NB4 (cell line): ENCODE measurements at places on chromosomes 5 and 9.
A peak's percentile ranks its signal among the peaks of the same experiment; 100 is the strongest.

DNA sequence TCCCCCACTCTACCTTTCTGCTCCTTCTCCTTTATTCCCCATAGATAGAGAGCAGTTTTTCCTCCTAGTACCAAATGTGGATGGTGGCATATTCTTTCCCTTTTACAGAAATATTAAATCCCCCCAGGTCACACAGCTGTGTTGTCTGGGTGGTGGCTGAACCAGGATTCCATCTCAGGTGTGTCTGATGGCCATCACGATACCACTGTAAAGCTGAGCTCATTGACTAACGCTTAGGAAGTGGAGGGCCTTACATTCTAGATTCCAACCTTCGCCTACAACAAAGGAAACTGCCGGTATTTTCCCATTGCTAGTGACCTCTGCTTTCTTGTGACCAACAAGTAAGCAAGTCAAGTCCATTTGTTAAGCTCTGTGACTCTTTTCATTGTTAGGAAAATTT, 131.9 kb upstream of the KLF4 start:
- no peak for DNase-seq

DNA sequence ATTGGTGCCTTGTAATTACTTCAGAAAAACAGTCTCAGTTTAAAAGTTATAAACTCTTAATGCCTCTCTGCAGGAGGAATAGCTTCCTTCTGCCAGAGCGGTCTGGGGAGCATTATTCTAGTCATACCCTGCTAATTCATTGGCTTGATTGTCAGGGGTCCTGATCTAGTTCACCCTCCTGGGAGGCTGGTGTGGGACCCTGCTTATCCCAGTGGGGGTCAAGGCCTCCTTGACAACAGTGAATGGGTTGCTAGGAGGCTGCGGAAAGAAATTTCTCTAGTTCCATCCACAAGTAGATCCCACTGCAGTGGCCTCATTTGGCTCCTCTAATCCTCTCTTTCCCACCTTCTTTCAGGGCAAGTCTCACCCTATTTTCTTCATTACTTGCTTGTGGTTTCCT, 105.7 kb downstream of the TMC1 start:
- DNase-seq = no peak

DNA sequence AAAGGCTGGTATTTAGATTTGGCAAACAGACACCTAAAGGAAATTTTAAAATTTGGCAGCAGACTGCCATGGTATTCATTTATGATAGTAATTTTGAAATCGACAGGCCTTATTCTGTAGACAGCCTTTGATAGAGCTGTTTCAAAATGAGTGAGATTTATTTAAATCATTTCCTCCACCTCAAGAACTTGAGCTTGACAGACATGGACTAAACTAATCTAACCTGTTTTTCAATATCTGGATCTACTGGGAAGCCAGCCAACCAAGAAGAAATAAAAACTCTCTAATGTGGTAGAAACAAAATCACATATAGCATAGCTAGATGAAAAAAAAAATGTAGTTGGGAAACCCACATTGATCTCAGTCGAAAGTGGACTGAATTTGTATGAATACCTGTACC, 56.9 kb upstream of the RASA1 start:
- DNase-seq = no peak

- DNase-seq = no peak
These were observed 23.3 kb downstream of the CLPTM1L start for GRCh38 chr5:1321576-1321975.

GRCh38 chr5:95163079-95163478, 121.8 kb downstream of the MCTP1 start:
- no peak for DNase-seq

DNA sequence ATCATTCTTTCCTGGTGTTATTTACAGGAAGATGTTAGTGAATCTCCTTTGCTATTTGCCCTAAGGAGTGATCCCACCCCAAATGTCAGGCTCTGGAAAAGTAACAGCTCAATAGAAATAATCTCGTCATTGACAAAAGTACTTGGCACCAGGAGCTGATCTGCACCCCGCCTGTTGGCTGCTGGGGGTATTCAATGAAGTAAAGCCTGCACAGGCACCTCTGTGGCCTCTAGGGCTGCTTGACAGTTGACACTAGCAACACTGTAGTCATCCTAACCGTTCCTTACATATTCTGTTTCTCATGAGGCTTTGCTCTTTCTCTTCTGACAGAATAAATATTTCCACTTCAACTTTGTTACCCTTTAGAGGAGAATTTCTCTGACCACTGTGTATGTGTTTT, 103.4 kb downstream of the DOCK2 start:
- no peak for DNase-seq

- DNase-seq = no peak
These were observed 43.1 kb downstream of the PDE6A start for GRCh38 chr5:149901511-149901910.

DNA sequence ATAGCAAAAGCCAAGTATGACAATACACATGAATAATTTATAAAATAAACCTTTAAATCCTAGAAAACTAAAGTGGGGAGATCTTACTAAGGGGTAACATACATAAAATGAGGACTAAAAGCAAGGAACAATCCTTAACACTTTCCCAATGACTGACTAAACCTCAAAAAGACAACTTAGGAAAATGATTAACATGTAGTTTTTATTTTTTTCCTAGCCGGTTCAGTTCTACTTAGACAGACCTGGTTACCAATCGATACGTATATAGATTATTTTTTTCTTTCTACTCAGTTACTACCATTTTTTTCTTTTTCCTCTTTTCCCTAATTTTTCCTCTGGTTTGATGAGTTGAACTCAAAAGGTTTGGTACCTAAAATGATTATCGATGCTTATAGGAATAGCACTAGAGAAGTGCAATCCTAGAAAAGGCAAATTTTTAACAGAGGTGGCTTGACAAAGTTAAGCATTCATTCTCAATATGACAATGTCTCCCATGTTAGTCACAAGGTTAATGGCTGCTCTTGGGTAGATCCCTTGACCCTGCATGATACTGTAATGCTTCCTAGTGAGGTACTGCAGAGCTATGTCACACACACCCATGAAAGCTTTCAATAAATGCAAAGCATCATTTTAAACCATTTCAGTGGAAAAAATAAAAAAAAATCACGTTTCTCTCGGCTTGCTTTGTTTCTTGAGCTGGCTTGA, 41.5 kb downstream of the FBXO4 start:
- no peak for DNase-seq

DNA sequence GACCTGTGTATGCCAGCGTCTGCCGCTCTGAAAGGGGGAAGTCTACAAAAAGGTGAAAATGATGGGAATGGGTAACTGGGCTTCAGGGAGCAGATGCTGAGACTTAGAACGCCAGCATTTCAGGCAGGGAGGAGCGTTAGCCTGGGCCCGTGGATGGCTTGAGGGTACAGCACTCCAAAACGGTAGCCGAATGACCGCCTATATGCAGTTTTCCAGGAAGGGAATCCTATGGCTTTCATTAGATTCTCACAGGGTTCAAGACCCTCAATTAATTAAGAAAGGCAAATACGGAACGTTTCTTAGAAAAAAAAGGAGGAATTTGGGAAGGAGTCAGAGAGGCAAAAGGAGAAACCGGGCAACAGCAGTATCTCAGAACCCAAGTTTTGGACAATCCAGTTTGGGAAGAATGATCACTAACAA, 639 bp downstream of the AMACR start:
- DNase-seq = peak; percentile 15

GRCh38 chr9:90033028-90033650, 428.3 kb downstream of the GADD45G start:
- DNase-seq = peak; percentile 37

- DNase-seq = no peak
These were observed 42.0 kb upstream of the ADRA1B start for GRCh38 chr5:159874263-159874662.

- DNase-seq = no peak
These were observed 110.6 kb downstream of the PLPPR1 start for GRCh38 chr9:101139082-101139481.

DNA sequence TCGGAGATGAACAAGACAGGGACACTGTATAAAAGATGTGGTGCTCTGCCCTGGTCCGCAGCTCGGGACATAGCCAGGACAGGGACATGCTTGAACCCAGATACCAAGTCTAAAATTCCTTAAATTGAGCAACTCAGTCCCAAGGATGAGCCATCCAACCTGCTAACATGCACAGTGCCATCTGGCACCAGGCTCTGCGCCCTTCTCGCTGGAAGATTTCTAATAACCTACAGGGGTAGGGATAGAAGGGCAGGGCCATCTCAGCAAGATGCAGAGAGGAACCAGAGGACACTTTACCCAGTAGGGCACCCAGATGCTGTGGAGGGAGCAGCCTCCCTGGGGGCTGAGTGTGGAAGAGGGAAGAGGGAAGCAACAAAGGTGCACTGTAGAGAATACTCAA, 60.1 kb downstream of the SEMA4D start:
- DNase-seq = peak; percentile 64

DNA sequence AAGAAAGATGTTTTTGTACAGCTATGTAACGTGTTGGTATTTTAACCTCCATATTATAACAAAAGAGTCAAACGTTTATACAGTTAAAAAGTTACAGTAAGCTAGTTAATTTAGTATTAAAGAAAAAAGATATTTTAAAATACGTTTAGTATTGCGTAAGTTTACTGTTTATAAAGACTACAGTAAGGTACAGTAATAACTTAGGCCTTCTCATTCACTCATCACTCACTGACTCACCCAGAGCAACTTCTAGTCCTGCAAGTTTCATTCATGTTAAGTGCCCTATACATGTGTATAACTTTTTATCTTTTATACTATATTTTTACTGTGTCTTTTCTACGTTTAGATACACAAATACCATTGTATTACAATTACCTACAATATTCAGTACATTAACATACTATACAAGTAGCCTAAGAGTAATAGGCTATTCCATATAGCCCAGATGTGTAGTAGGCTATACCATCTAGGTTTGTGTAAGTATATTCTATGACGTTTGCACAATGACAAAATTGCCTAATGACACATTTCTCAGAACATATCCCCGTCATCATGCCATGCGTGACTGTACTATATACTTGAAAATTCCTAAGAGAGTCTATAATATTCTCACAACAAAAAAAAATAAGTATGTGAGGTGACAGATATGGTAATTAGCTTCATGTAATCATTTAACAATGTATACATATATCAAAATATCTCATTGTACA, 33.8 kb downstream of the ERP44 start:
- DNase-seq = no peak

GRCh38 chr5:177389241-177390169, 5.3 kb downstream of the SLC34A1 start:
- peak; percentile 50 for DNase-seq

DNA sequence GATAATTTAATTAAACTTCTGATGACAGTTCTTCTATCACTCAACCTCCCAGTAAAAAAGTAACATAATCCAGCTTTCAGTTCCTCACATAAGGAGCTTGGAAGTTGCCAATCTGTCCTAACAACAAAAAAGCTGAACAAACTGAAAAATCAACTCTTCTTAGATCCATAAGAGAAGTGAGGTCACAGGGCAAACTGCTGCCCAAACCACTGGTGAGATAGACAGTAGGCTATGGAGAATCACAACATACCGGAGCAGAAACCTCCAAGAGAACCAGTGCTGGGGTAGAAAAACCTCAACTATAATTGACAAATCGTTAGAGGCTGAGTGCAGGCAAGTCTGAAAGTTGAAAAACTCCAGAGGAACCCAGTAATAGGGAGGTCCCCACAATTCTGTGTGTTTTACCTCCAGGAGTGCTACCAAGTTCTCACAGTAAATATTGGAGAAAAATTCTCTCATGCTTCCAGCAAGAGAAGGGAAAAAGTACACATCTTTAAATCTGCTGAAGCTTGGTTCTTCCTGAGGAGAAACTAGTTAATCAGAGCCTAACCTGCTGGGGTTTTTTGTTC, 300.0 kb downstream of the PDE4D start:
- no peak for DNase-seq

DNA sequence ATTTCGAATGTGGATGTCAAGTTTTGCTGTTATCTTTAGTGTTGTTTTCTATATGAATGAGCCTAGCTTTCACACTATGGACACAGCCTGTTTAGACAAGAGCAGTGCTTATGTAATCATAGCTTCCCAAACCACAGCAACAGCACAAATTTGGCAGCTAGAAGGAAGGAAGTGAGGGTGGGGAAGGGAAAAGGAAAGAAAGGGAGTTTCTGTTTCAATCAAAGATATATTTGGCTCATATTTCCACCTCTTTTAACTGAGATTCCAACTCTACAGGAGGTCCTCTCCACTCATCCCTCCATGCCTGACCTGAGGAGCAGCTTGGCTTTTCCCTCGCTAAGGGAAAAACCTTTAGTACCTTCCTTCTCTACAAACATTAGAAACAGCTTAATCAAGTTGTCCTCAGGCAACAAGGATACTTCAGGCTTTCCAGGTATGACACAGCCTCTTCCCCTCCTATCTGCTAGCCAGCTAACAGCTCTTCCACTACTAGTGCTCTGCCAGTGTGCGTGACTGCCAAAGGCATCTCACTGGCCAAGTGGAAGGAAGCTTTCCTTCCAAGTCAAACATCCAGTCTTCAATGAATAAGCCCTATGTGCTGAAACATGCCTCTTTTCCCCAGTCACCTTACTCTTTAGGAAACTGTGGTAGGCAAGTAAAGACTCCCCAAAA, 268.6 kb upstream of the PTGER4 start:
- DNase-seq = peak; percentile 80

GRCh38 chr5:150502106-150502505, 5.8 kb upstream of the NDST1 start:
- DNase-seq = no peak

DNA sequence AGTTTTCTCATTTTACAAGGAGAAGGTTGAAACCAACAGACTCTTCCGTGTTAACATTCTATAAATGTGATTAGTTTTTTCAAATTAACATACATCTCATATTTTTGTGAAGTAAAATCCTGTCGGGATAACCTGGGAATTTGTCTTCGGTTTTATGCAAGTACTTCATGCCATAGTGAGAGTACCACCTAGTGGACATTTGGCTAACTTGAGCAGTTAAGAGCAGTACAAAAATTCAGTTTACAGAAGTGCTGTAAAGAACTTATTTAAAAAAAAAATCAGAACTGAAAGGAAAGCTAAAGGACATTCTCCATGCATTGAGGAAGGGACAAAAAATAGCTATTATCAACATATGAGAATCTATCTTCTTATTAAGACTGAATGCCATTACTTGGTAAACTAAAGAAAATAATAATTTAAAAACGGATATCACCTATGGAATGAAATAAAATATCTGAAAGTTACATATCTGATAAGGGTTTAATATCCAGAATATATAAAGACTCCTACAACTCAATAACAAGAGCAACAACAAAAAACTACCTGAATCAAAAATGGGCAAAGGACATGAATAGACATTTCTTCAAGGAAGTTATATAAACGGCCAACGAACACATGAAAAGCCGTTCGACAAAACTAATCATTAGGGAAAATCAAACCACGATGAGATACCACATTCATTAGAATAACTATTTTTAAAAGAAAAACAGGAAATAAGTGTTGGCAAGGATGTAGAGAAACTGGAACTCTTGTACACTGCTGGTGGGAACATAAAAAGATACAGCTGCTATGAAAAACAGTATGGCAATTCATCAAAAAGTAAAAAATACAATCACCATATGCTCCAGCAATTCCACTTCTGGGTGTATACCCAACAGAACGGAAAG, 117.0 kb upstream of the GNA14 start:
- DNase-seq = peak; percentile 47
